Activated T-helper 17 cell treated with anti-CD3 and anti-CD28 coated beads, Interleukin-2, amount 50 U/mL, for 72 hours (primary cell): ENCODE measurements at places on chromosomes 7 and 10.
A peak's percentile ranks its signal among the peaks of the same experiment; 100 is the strongest.

DNA sequence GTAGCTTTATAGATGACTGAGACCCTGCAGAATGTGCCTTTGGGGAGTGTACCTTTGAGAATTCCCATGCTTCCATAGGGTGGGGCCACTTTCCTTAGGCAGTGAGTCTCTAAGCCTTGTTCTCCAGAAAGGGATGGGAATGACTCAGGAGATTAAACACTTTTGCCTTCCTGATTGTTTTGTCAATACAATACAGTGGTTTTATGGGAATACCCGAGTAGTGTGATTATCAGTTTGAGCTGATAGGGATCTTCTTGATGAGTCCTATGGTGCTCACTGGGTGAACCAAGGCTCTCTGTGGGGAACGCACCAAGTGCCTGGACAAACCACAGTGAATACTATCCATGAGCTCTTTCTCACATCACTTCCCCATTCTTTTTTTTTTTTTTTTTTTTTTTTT, 6.3 kb downstream of the MYOF start:
- no peak for ATAC-seq

DNA sequence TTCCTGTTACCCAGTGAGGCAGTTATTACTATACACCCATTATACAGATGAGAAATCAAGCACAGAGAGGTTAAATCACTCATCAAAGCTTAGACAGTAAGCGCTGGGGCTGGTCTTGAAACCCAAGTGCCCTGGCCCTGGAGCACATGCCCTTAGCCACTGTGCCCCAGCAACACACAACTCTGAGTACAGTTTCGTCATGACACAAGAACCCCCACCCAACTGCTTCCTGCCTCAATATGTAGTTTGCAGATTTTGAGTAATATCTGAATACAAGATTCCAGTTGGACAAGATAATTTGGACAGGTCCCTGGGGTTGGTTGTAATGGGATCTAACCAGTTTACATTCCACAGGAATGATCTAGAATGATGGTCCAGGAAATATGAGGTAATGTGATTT, 62.8 kb downstream of the SH3PXD2A start:
- ATAC-seq = no peak

DNA sequence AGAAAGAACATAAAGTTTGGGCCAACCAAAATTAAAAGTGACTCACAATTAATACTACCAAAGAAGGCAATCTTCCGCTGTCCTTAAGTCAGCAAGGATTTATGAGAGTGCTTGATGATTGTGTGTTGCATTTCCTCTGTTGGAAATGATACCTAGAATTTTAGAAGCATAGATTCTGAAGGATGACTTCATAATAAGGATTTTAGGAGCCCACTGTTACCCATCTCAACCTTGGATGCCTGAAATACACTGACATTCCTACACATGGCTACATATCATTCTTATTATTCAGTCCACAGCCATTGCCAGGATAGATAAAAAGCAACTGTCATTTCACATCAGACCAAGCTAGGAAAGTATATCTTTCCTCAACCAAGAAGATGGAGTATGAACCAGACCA, 823.8 kb downstream of the LRMDA start:
- no peak for ATAC-seq

DNA sequence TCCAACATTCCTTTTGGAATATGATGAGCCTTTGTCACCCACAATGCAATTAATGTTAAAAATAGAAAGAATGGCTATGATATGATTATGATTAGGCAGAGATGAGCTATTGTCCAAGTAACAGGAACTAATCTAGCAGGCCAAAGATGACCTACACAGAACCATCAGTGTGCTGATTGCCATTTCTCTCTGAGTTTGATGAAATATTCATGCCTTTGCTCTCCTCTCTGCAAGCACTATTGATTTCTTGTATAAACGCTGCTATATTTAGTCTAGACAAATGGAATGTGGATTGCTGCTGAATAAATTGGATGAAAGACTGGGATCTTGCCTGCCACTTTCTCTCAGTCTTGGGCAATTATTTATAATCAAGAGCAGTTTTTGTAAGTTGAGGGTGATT, 85.4 kb downstream of the HDAC9 start:
- ATAC-seq = no peak

DNA sequence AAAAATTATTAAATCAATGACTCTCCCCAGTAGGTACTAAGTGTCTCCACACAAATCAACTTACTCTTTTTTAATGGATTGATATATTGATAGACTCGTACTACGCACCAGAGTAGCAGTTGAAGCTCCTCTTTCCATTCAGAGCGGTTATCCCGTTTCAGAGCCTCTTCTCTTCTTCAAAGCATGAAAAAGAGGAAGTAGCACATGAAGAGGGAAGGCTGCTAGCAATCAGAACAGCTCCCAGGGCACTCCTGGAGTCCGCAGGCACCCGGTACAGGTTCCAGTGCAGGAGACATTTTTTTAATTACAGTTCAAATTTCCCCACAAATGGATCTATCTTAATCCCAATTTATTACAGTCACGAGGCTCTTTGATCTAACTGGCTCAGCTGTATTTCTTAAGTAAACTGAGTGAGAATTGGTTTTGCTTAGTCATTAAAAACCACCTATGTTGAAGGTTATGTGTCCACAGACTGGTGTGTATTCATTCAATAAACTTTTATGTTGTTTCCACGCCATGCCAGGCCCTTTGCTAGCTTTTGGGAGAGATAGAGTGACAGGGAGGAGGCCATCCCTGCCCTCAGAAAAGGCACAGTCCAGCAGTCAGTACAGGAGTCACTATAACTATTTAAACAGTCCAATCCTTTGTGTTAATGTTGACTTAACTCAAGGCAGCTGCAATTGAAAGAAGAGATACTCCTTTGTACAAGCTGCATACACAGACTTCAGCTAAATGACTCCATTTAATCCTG, 32.1 kb upstream of the CALN1 start:
- ATAC-seq = no peak

DNA sequence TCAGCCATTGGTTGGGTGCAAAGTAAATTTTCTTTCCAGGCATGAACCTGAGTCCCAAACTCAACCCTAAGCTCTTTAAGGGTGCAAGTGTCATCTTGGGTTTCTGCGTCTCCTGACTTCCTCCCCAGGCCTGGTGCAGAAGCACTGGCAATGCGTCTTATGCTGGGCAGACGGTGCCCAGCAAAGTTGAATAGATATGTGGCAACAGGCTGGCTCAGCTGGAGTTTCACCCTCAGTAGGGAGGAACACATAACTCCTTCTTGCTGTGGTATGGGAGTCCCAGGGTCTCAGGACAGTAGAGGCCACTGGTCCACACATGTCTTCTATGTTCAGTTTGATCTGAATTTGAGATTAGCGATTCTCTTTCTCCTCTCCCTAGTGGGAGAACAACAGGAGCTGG, 181.3 kb downstream of the RPS24 start:
- no peak for ATAC-seq

DNA sequence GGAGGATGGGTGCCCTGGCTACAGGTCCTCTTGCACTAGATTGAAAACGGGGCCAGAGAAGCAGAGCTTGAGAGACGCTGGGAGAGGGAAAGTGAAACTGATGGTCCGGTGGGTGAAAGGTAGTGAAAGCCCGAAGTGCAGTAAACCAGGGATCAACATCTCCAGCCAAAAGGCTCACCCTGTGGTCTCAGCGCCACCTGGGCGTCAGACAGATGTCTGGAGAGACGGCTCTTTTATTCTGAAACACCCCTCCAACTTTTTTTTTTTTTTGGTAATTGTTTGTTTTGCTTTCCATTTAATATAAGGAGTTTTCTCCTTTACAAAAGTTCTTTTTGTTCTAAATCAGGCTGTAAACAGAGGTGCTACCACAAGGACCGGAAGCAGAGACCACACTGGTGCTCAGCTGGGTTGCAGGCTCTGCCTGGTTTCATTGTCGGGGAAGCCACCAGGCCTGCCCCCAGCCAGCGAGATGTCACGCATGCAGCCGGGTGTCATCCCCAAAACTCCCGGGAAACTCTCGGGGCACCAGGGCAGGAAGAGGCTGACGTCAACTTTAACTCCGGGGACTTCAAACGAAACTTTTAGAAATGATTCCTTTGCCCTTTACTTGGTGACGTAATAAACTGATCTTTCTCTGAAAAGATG, 11.2 kb downstream of the IL2RA start:
- peak; percentile 54 for ATAC-seq

DNA sequence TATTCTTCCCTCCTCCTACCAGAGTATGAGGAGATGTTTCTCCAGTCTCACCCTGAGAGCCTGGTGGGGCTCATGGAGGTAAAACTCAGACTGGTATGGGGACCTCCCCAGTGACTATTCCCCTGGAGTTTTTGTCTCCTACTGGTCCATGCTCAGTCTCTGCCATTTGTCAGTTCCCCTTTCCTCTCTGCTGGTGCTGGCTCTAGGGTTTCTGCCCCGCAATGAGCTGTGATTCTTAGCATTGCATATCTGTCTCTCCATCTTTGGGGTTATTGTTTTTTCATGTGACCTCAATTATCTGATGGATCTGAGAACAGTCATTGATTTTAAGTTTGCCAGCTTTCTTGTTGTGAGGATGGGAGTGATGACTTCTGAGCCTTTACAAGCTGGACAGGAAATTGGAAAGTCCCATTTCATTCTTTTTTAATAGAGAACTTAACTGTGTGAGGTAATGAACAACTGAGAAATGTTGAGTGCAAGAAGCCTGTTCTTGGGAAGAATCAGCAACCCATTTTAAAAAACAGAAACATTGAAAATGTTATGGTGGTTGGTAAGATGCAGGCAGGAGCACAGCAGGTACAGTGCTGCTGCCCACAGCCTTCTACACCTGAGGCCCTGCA, 26.9 kb downstream of the NACAD start:
- peak; percentile 37 for ATAC-seq

DNA sequence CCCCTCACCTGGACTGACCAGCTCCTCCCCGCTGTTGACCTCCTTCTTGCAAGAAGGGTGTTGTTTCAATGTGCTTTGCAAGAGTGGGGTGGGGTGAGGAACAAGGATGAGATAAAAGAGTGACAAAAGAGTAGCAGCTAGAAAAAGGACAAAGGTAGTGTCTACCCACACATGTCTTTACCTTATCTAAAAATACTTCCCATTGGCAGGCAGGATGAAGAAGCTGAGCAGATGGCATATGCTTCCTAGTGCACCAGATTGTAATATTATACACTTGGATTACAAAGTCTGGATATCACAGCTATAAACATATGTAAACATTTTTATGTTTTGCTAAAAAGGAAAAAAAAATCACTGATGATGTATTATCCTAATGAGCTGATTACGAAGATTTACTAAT, 34.5 kb downstream of the CHN2 start:
- no peak for ATAC-seq

DNA sequence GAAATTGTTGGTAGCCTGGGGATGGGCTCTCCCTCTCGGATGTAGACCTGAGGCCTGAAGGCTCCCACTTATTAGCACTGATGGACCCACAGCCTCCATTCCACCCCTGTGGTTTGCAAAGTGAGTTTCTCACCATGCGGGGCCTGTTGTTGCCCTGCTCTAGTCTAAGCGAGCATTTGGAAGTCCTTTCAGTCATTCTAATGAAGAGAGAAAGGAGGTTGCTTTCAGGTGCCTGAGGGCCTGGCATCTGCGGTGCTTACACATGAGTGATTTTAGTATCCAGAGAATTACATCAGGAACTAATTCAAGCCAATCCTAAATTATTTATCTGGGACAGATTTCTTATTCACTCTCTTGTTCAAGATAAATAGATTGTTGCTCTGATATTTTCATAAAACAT, 61.6 kb downstream of the NAMPT start:
- ATAC-seq = no peak

- no peak for ATAC-seq
These were observed 105.3 kb upstream of the KCTD7 start for GRCh38 chr7:66523409-66523808.

DNA sequence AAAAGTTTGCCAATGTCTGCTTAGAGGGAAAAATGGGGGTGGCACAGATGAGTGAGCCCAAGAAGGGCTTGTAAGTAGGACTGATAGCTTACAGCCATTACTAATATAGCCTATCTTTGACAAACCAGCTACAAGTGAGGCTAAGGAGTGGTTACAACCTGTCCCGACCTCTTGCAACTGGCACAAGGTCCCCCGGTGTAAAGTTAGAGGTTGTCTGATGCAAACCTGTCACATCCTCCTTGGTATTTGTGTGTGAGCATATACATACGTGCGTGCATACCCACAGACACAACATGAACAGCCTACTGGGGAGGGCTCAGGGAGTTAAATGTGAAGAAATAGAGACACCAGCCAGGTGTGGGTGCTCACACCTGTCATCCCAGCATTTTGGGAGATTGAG, 14.6 kb downstream of the ADAP1 start:
- no peak for ATAC-seq

DNA sequence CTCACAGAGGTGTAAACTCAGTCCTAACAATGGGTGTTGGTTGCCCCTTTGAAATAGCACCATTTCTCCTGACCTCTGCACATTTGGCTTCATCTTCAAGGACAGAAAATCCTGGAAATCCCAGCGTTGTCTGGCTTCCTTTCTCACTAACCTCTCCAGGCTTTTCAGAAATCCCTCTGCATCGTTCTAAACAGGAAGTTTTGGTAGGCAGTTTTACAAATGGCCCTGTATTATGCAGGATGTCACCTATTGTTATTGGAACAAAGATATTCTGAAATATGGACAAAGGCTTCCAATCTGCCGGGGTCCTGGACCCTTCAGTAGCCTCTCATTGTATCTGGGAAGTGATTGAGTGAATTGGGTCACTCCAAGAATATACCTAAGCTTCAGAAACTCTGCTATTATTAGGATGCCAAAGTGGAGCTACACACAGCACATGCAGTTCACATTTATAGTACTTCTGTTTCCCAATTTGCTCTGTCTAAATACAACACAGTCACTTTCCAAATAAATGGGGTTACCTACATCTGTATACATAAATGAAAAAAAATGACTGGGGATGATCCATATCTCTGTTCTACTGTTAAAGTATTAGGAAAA, 134.8 kb upstream of the KLF6 start:
- no peak for ATAC-seq

DNA sequence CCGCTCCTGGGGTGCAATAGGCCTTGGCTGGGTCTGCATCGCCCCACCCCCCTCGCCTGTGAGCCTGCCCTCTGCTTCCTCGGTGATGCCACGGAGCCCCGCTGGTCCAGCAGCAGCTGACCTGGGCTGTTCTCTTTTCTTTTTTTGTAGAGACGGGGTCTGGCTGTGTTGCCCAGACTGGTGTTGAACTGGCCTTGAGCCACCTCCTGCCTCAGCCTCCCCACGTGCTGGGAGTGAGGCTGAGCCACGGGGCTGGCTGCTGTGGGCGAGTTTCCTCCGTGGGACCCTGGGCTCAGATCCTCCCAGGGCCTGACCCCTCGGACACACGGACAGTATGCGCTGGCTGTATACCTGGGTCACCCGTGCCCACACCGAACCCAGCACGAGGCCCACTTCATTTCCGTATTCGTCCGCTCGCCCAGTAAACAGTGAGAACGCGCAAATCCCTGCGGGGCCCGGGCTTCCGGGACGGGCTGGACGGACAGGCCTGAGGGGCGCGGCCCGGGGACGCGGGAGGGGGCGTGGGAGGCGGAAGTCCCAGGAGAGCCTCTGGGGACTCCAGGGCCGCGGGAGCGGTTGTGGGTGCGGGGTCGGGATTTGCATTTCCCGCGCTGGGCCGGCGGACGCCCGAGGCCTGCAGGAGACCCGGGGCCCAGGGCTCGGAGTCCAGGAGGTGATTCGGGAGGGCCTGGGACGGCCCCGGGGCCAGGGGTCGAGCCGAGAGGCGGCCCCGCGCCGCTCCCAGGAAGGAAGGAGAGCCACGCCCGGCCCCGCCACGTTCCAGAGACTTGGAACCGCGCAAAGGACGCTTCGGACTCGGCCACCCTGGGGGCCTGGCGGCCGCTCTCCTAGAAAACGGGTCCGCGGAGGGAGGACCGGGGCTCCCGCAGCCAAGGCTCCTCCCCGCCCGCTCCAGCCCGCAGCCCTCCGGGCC, 57.7 kb upstream of the DNAJB6 start:
- ATAC-seq = no peak

GRCh38 chr7:55587687-55588378, 15.5 kb upstream of the VOPP1 start:
- no peak for ATAC-seq
